ENCODE measurements at places on chromosomes 16 and 17.

- DNase-seq = peak; percentile 25
Measured at GRCh38 chr17:34201225-34201624, 53.9 kb upstream of the CCL2 start.

GRCh38 chr16:56075732-56076388, 115.4 kb upstream of the GNAO1 start:
- DNase-seq = no peak

DNA sequence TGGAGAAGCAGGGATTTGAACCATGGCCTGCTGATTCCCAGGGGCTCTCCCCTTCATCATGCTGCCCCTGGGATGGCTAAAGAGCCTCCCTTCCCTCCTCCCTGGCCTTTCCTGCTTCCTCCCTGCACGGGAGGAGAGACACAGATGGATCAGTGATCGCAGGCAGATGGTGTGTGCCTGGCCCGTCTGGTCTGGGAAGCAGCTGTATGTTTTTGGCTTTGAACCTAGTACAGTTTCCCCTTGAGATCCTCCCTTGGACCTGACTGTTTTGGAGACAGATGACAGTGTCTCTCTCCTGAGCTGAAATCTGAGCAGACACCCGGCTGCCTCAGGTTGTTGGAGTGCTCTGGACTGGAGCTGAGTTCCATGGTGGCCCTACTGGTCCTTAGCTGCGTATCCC, 29.0 kb upstream of the ATP2C2 start:
- DNase-seq = no peak

GRCh38 chr16:88735121-88735520, 28.8 kb downstream of the CTU2 start:
- no peak for DNase-seq

DNA sequence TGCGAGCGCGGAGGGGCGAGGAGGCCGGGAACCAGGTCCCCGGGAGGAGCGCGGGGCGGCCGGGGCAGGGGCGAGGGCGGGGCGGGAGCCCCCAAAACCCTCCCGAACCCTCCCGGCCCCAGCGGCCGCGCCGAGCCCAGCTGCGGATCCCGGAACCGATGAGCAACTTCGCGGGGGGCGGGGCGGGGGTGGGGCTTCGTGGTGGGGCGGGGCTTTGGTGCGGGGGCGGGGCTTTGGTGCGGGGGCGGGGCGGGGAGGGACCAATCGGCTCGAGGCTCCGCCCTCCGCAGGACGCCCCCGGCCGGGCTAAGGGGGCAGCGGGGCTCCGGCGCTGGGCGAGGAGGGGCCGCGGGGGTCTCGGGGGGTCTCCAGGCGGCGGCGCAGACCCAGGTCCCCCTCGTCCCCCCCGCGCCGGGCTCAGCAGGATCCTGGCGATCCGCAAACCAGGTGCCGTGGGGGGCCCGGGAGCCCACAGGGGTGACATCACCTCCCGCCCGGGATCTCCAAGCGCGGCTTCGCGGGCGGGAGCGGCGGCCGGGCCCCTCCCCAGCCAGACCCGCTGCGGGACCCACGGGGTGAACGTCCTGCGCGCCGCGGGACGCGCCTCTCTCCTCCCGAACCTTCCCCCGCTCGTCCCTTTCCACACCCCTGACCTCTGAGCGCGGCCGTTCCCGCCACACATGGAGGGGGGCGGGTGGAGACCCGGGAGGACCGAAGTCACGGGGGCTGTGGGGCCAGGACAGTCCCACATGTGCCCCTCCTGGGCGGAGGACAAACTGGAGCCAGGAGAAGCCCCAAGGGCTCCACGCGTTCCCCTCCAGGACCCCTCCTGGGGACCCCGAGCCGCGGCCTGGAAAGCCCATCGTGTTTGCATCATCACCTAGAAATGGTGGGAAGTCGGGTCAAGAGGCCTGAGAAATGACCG, at the start of gene ABR:
ABR (minus strand) TSS at position 164 of the 925 bp plus-strand sequence. CDS start 254 bp downstream, outside the sequence.
- DNase-seq = peak; percentile 47

DNA sequence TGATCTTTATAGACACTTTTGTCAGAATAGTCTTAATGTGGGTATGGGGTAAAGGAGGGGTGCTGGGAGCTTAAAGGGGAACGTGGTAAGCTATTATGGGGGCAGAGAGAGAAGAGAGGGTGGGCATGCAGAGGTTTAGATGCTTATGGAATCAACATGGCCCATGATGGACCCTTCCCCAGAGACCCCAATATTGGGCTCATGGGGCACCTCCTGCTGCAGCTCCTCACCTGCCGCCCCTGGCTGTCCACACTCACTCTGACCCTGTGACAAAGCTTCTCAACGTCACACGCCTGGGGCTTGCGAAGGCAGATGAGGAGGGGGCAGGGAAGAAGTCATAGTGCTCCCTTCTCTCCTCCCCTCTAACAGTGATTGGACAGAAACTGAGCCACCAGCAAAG, 95.3 kb downstream of the SHISA6 start:
- DNase-seq = no peak

- DNase-seq = no peak
Measured at GRCh38 chr17:65057531-65058090, 1.1 kb upstream of the GNA13 start.

- DNase-seq = no peak
Measured at GRCh38 chr17:27915709-27916108, 22.5 kb upstream of the LYRM9 start.

DNA sequence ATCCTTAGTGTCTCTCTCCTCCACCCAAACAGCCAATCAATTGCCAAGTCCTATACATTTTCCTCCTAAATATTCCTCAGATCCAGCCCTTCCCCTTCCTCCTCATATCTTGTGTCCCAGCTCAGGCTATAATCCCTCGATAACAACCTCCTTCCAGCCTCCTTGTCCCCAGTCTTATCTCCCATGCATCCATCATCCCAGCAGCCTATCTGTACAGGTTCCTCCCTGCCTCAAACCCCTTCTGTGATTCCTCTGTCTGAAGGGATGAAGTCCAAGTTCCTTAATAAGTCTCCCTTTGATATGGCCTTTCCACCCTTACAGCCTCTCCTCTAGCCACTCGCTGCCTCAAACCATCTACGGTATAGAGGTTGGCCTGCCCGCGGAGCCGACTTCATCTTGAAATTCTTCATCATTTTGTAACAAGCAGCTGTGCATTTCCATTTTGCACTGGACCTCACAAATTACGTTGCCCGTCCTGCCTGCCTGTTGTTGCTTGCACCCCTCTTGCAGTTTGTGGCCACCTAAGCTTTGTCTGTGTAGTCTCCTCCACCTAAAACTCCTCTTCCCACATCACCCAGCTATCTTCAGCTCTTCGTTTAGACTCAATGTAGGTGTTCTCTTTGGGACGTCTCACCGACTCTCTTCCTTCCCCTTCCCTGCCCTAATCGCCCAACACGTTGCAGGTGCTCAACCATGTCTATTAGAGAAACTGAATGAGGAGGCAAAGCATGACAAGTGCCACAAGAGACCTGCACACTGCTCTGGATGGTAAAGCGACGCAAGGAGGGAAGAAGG, 786 bp upstream of the CDK5RAP3 start:
- DNase-seq = no peak

GRCh38 chr17:80045703-80046102, 9.3 kb downstream of the CCDC40 start:
- no peak for DNase-seq

- DNase-seq = no peak
Measured at GRCh38 chr17:78915872-78916632, 9.1 kb downstream of the TIMP2 start.

- no peak for DNase-seq
Measured at GRCh38 chr16:5045499-5046115, 11.9 kb upstream of the NAGPA start.

DNA sequence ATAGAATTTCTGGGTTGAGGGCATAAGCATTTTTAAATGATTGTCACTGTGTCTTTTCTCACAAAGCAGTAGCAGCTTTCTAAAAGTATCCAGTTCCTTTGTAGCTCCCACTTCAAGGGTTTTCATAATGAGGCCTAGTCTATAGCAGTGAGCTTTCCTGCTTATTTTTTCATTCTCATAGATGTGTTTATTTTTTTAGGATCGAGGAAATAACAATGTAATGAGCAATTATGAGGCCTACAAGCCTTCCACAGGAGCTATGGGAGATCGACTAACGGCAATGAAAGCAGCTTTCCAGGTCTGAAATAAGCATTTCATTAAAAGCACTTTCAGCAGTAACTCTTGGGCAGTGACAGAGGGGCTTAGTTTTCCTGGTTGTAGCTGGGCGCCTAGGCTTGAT, 10.6 kb upstream of the PSMC5 start:
- no peak for DNase-seq

DNA sequence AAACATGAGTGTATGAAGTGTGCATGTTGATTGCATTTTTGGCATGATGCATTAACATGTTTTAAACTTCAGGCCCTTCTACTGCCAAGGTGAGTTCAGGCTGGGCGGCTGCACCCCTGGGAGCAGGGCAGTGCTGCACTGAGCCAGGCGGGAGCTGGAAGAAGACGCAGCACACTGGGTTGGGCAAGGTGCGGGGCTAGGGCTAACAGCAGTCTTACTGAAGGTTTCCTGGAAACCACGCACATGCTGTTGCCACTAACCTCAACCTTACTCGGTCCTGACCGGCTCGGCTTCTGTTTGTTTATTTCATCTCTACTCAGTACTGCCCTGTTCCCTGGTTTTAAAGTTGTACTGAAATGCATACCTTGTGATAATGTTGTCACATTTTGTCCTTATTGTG, 61.0 kb downstream of the MAP2K4 start:
- DNase-seq = no peak

DNA sequence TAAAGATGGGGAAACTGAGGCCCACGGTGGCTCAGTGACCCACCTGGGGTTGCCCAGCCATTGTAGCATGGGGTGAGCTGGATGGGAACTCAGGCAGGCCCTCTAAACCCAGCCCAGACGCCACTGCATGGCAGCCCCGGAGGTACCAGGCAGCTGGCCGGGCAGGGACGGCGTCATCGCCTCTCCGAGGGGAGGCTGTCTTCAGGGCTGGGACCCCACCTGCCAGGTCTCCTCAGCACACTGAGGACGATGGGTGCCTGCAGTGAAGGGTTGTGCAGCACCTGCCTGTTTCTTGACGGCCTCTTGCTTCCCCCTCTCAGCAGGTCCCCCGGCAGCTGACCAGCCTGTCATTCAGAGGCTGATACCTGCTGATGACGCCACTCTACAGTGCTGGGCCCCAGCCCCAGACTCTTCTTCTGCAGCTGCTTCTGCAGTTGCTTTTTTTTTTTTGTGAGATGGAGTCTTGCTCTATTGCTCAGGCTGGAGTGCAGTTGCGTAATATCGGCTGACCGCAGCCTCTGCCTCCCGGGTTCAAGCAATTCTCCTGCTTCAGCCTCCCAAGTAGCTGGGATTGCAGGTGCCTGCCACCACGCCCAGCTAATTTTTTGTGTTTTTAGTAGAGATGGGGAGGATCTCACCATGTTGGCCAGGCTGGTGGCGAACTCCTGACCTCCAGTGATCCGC, 24.7 kb downstream of the RNF213 start:
- no peak for DNase-seq

DNA sequence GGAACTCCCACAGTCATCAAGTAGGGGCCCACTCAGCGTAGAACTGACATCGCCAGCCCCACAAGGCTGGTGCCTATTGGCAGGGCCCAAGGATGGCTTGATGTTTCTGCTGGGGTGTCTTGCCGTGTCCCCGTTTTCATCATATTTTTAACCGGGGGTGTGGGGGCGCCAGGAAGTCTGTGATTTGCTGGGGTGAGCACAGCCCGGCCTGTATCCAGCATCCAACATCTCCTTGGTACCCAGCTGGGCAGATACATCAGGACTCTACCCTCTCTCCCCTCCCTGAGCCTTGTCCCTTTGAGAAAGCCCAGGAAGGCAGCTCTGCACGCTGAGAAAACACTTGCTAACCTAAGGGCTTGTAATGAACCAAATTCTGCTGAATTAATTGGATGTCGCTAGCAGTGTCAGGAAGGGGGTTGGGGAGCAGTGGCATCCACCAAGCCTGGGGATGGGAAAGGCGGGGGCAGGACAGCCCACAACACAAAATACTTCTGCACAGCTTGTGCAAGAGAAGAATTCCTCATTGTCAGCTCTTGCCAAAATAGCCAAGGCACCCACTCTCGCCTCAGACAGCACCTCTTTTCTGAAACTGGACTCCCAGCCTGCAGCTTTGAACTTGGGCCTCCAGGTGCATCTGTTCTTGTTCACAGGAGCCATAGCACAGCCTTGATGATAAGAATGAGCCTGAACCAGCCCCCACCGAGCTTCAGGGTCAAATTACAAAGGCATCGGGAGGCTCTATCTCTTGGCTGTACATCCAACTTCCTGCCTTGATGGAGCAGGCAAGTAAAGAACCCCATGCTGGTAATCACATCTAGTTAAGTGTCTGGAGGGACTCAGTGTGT, 63.7 kb upstream of the LYRM9 start:
- DNase-seq = peak; percentile 63

GRCh38 chr16:85984947-85985451, 86.0 kb downstream of the IRF8 start:
- no peak for DNase-seq

DNA sequence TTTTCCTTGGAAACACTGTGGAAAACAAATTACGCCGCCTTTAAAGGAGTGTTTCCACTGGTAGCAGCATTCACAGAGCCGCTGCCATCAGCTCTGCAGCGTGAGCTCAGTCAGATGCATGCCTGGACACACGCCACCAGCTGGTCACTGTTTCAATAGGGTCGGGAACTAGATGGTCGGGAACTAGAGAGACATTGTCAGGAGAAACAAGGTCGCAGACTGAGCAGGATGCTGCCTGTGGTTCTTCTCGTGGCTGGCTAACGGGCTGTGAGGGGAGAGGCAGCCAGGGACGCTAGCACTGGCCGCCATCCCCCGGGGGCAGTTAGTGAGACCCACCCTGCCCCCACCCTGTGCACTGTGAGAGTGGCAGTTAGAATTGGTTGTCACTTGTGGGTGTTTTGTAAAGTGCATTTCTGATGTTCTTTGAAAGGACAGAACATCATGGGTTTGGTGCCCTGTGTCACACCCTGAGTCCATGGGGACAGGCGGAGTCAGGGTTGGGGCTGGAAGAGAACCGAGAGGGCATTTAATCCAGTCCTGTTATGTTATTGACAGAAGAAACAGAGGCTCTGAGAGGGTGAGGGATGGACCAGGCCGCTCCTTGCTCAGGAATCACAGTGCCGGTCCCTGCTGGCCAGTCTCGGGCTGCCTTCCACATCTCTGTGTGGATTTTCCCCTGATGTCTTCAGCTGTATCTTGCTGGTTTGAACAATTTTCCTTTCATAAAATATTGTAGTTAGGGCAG, 86.3 kb downstream of the SPECC1 start:
- peak; percentile 77 for DNase-seq

GRCh38 chr16:13839577-13839976, 80.4 kb upstream of the ERCC4 start:
- no peak for DNase-seq

- no peak for DNase-seq
Measured at GRCh38 chr16:73601911-73602310, 554.0 kb upstream of the ZFHX3 start.
